Natural killer cell treated with Interleukin-12 subunit alpha and Interleukin-12 subunit beta and Interleukin-15 and Interleukin-18, amount 100 ng/mL, for 72 hours (primary cell): ENCODE measurements at places on chromosomes 2 and 18. TPM values are rescaled to one million over a fixed set of nuclear protein-coding genes. Genes with fewer than 3 reads are reported as not detected.

- no peak for DNase-seq
These were observed 45.2 kb upstream of the NFU1 start for GRCh38 chr2:69482471-69482870.

DNA sequence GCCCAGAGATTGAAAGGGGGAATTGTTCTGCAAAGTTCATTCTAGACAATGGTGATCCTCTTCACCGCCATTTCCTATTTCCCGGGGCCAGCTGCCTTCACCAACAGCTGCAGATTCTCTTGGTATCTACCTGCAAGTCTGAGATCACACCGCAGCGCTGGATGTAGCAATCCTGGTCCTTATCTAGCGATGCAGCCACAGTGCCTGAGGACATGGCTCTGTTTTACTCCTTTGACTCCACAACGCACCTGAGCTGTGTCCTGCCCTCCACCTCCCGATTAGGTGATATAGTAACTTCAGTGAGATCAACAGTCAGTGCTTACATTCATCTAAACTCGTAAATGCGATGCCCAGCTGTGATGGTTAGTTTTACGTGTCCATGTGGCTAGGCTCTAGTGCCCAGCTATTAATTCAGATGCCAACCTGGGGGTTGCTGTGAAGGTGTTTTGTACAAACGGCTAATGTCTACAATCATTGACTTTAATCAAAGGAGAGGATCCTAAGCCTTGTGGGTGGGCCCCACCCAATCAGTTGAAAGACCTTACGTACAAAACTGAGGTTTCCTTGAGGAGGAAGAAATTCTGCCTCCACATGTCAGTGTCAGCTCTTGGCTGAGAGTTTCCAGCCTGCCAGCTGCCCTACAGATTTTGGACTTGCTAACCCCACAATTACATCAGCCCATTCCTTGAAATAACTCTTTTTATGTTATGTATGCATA is 189.8 kb downstream of the SH3BP4 start:
- no peak for DNase-seq

DNA sequence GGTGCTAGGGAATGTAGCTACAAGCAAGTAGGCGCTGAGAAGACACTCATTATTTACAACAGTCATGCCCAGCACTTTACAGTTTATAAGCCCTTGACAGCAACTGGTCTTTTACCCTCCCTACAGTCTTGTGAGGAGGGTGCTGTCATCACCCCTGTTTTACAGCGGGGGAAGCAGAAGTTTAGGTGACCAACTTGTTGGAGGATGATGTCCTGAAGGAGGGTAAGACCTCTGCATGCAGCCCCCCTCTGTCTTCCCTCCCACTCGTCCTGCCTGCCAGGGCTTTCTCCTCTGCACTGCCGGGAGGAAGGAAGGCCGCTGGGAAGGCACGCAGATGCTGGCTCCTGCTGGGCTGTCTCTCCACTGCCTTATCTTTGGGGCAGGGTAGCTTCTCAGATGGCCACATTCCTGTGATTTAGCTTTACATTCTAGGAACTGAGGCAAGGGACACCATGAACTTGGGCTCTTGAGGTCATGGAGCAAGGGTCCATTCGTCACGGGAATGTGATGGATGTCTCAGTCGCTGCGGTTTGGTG is 972 bp downstream of the IL1R1 start:
- DNase-seq, result no peak

GRCh38 chr2:164992818-164993217 is 37.5 kb upstream of the SLC38A11 start:
- DNase-seq, result no peak

DNA sequence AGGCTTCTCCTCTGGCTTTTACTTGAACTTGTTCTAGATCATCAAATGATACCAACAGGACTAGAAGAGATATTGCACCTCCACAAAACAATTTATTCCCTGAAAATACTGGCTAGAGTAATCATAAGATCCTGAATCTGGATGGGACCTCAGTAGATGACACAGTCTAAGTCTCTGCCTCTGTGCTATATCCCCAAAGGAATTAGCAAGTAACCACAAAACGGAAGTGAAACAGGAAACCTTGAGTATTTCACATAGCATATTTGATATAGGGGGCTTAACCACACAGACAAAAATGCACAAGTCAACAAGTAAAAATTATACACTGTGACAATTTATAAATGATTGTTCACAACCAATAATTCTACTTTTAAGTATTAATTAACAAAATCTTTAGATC is 456.9 kb upstream of the TNP1 start:
- no peak for DNase-seq

GRCh38 chr18:6865251-6865650 is 135.7 kb downstream of the ARHGAP28 start:
- DNase-seq, result no peak

Gene SKOR2
- total RNA-seq, result not detected

Gene MYCN
- total RNA-seq, result not detected

Gene SP3
- total RNA-seq, result 89.5 TPM

Gene GPR45
- total RNA-seq, result not detected

Gene INHA
- not detected for total RNA-seq

- DNase-seq, result no peak
These were observed 51.2 kb upstream of the LYPD6B start for GRCh38 chr2:148987286-148987685.

- DNase-seq, result no peak
These were observed 145.3 kb downstream of the SP3 start for GRCh38 chr2:173819852-173820251.

DNA sequence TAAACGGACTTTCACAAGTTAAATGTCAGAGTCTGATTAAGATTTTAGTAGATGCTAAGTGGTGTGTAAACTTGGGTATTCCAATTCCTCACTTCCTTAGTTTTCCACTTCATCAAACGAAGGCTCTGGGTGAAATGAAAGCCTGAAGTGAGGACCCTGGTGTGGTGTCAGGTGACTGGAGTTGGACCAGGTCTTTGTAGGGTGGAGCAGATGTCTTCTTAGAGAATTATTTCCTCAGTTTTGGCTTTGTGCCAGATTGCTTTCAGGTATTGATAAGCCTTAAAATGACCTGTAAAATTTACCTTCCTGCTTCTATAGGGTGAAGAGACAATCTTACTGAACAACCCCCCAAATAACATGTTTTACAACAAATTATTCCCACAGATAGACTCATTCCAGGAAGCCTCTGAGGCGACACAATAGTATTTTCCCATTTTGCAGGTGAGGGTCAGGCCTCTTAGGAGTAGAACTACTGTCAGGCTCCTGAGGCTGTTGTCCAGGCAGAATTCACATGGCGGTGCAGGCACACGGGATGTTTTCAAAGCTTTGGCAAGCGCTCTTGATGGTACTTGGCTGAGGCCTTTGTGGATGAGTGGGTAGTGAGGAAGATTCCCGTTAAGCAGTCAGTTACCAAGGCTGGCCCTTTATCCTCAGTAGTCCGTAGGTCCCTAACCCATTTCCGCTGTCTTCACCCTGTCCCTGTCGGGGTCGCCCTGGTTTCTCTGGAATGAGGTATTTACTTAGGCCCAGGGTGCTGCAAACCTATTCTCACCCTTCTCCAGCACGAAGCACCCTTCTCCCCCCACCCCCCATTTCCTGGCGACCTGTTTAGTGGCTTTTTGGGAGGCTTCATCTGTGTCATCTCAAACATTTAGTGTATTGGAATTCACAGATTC is 6.6 kb downstream of the RPS7 start:
- DNase-seq, result no peak

Gene SLC19A3
- total RNA-seq, result not detected

GRCh38 chr2:1716441-1716840 is 27.9 kb downstream of the PXDN start:
- no peak for DNase-seq

DNA sequence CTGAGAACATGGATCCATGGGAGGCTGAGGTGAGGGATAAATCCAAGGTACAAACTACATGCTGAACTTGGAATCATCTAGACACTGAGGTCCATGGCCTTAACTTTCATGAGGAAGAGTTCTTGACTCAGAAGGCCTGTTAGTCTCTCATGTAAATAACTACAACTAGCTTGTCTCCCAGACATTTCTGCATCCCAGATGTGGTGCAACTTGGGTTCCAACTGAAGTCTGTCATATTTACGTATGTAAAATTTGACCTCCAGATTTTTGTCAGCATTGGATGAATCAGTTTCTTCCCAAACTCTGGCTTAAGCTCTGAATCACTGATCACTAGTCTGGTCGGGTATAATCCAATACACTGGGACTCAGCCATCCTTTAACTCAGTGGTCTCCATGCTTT is 306.9 kb downstream of the PDE11A start:
- no peak for DNase-seq

- DNase-seq, result no peak
These were observed 401.9 kb downstream of the LRP1B start for GRCh38 chr2:141728886-141729285.

- DNase-seq, result no peak
These were observed 46.4 kb upstream of the BZW1 start for GRCh38 chr2:200765139-200765951.

GRCh38 chr18:13354402-13354801 is 135.8 kb downstream of the LDLRAD4 start:
- no peak for DNase-seq

Gene CFAP65
- total RNA-seq, result not detected

Gene ZNF396
- 1.3 TPM for total RNA-seq

DNA sequence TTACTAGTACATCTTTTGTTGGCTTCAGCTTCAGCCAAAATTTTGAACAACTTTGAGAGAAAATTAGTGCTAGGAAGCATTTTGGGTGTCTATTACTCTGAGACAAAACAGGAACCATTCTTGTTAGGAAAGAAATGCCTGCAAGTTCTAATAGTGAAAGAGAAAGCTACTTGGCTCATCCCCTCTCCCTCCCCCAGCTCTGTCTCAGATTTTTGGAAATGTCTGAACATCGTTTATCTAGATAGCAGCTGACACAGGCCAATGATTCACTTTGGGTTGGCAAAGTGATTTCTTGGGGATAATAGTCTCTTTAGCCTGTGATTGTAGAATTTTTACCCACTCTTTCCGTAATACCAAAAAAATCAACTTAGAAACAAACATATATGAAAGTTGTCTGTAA is 42.3 kb upstream of the PTPRM start:
- no peak for DNase-seq

Gene PLGLB1
- total RNA-seq, result not detected

DNA sequence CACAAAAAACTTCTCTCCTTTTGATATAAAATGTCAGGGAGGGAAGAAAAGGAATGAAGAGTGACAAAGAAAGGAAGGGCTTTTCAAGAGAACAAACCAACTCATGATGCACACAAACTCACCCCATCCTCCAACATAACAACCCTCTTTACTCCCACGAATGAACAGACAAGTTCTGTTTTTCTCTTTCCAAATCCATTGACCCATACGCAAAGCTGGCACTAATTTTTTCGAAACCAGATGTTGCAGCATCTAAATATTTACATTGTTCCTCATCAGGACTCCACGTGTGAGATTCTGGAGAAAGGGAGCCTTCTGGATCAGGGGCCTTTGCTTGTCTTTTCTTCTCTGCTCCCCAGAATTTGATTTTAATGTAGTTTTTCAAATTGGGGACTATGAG is 143.3 kb upstream of the BCL2L11 start:
- DNase-seq, result no peak

GRCh38 chr2:144703852-144704708 is 184.2 kb upstream of the ZEB2 start:
- DNase-seq, result peak; percentile 62

Gene NT5C1B
- total RNA-seq, result not detected

- DNase-seq, result no peak
These were observed 23.2 kb upstream of the KDM3A start for GRCh38 chr2:86417961-86418360.

- DNase-seq, result no peak
These were observed 367.8 kb downstream of the GPD2 start for GRCh38 chr2:156803967-156804366.

Gene ACTR1B
- total RNA-seq, result 74.9 TPM

GRCh38 chr2:195709901-195710806 is 53.1 kb downstream of the SLC39A10 start:
- DNase-seq, result no peak

DNA sequence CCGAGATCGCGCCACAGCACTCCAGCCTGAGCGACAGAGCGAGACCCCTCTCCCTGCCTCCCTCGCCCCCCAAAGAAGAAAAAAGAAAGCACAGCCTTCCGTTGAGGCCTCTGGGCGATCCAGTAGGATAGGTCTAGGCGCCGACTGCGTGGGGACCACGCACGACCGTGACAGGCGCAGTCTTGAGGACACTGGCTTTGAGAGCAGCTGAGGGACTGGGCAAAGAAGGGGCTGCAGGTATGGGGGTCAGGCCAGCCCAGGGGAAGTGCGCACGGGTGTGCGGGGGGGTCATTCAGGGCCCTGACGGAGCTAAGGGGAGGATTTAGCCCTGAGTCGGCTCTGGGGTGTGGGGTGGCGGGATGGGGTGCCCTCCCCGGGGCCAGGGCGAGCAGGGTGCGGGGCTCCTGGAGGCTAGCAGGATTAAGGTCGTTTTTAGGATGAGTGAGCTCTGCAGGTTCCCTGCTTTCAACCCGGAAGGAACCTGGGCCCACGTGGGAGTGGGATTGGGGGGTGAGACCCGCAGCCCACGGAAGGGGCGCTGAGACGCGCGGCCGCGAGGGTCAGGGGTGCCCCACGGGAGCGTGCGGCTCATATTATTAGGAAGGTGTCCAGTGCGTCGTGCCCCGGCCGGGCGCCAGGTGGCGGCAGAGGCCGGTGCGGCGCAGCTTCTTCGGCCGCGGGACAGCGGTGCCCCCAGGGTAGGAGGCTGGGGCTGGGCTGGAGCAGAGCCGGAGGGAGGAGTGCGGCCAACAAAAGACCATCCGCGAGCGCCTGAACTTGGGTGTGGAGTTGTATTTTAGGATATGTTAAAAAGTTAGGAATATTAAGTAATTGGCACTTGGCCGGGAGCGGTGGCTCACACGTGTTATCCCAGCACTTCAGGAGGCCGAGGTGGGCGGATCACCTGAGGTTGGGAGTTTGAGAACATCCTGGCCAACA is 20.5 kb upstream of the ZNF236 start:
- DNase-seq, result peak; percentile 64

Gene SERPINB4
- total RNA-seq, result not detected

- DNase-seq, result no peak
These were observed 248.8 kb downstream of the RDH14 start for GRCh38 chr2:18311420-18312195.

Gene SPP2
- not detected for total RNA-seq

GRCh38 chr2:37181726-37182684 is 6.5 kb downstream of the SULT6B1 start:
- DNase-seq, result no peak
